CD4-positive, alpha-beta T cell treated with Interleukin-6 at 100 ng/mL for 8 hours (primary cell): ENCODE measurements at places on chromosomes 3 and 15.

DNA sequence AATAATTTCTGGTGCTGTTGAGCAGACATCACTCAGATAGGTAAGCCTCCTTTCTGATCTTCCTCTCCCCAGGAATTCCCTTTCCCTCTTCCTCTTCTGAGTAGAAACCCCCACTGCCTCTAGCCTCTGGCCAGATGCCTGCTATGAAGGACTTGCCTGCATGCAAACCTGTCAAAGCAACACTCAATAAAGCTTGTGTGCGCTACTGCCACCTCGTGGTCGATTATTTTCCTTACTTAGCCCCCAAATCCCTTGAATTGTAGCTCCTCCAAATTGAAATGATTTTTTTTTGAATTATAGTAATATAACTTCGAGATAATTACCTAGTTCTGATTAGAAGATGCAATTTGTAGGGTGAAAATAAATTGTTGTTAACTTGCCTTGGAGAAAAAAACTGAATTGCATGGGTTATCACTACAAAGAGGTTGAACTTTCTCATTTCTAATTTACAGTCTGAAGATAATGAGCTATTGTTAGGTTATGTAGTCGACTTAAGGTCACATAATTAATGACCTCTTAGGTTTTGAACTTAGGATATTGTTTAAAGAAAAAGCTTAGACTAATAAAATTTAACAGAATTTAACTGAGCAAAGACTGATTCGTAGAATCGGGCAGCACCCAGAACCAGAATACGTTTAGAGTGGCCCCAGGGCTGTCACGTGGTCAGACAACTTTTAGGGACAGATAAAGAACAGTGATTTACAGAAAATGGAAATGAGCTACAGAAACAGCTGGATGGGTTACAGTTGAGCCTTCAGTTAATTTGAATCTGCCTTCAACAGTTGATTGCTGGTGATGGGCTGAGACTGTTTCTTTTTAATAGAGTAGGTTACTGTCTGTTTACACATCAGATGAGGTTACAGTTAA lies 269.3 kb downstream of the ARPP21 start:
- no peak for DNase-seq

DNA sequence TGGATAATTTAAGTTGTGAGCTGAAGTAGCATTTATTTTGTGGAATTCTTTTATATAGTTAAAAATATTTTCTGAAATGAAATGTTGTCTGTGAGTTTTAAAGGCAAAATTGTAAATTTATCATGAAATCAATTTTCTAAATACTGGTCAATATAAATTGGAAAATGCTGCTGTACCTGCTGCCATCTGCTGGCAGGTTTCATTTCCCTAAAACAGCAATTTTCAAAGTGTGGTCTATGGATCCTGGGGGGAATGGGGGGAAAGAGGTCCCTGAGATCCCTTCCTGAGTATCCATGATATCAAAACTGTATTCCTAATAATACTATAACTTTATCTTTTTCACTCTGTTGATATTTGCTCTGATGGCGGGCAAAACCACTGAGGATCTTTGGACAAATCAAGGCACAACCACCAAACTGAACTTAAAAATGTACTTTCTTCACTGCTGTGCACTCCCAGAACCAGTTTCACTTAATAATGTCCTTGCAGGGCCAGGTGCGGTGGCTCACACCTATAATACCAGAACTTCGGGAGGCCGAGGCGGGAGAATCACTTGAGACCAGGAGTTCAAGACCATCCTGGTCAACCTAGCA lies 17.2 kb upstream of the CCR4 start:
- DNase-seq: no peak

GRCh38 chr3:83662381-83662960 lies 1296.3 kb upstream of the CADM2 start:
- no peak for DNase-seq

DNA sequence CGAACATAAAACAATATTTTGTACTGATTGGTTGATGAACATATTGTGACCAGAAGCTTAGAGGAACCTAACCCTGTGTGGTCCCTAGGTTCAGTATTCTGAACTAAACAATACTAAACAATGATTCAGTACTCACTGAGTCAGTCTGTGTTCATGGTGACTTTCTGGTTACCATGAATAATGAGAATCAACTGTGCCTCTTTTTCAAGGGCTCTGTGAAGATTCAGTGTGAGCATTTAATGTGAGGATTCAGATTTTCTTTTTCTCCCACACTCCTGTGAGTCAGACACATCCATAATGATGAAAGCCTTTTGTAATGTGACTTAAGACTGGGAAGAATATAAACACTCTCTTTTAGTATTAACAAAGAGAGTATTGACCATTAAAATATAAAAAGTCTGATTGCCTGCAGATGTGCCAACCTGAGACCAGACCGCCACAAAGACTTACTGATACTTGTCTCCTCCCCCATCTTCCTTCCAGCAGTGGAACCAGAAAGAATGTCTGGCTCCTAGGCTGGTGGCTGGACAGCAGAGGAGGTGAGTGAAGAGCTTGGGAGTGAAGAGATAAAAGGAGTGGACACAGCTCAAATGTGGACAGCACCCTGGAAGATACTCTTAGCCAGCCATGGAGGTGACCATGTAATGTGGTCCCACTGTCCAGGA lies 17.6 kb upstream of the ACTL6A start:
- no peak for DNase-seq

GRCh38 chr3:4741106-4741403 lies 238.2 kb upstream of the BHLHE40 start:
- no peak for DNase-seq

DNA sequence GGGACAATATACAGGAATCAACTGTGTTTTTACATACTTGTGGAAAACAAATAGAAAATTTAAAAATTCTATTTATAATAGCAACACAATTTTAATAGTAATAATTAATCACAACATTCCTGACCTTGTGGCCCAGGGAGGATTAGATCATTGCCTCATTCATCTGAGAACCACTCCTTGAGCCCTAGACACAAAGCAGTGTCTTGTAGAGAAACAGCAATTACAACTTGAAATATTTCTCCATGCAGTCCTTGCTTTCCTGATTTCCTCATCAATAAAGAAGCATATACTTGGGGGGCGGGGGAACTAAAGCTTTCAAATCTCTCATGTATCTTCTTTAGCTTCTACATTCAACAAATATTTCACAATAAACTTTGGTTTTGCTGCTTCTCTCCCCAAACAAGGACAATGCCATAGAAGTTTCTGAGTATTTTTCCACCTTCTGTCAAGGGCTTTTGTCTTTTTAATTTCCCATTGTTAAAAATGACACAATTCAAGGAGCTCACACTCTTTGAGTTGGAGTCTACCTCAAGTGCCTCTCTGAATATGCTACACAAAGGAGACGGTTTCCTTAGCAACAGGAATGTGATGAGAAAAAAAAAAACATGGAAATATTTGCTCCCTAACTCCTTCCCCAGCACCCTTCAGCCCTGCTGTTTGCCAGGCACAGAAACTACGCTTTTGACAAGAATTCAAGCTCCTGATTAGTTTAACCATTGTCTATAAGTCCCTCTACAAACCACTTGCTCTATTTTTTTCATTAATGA lies 118.8 kb downstream of the ARPP21 start:
- no peak for DNase-seq

DNA sequence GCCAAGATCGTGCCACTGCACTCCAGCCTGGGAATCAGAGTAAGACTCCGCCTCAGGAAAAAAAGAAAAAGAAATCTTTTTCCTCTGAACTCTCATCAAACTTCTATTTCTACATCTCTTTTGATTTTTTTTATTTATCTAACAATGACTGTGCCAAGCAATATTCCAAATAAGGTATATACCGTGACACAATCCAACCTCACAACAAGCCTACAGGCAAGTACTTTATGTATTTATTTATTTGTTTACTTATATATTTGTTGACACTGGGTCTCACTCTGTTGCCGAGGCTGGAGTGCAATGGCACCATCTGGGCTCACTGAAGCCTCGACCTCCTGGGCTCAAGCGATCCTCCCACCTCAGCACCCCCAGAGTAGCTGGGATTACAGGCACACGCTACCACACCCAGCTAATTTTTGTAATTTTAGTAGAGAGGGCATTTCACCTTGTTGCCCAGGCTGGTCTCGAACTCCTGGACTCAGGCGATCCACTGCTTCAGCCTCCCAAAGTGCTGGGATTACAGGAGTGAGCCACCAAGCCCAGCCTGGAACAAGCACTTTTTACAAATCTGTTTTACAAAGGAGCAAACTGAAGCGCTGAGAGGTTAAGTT lies 94.9 kb upstream of the CHD2 start:
- no peak for DNase-seq

GRCh38 chr3:50264964-50265485 lies 3.9 kb upstream of the SEMA3B start:
- no peak for DNase-seq

GRCh38 chr3:188298585-188298984 lies 144.6 kb downstream of the LPP start:
- no peak for DNase-seq

DNA sequence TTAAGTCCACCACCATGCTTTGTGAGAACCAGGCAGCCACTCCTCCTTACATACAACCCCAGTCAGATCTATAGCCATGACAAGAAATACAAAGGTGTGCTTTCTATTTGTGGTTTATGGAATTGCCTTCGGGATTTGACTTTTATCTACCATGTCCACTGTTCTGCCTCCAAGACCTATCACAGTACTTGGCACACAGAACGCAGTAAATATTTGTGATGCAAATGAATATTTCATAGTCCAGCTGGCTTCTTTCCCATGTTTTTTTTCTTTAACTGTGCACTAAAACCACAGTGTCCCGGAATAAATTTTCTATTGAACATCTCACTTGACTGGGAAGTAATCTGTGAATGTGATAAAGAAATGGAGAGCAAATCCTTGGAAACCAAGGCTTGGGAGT lies 314.7 kb downstream of the RORA start:
- no peak for DNase-seq

- DNase-seq: no peak
Measured at GRCh38 chr3:16380421-16380820, 115.4 kb downstream of the OXNAD1 start.

GRCh38 chr15:54424171-54424570 lies 445.9 kb downstream of the UNC13C start:
- no peak for DNase-seq

DNA sequence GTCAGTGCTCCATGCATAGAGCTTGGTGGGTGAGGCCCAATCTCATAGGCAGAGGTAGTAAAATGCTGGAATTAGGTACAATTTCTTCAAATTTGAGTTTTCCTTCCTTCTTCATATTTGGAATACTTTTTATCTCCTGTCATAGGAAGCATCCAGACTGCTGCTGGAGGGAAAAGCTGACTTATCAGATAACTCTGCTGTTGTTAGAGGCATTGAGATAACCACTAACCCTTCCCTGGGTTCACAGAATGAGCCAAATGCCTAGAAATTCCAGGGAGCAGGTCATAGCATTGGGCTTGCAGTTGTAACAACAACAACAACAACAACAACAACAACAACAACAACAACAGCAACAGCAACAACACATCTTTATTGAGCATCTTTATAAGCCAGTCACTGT lies 332.7 kb downstream of the PDCD6IP start:
- DNase-seq: no peak

GRCh38 chr3:50737193-50737905 lies 62.6 kb downstream of the DOCK3 start:
- no peak for DNase-seq

- DNase-seq: no peak
Measured at GRCh38 chr3:70822669-70823068, 510.2 kb upstream of the MDFIC2 start.

- DNase-seq: no peak
Measured at GRCh38 chr3:81579744-81580143, 181.7 kb downstream of the GBE1 start.

DNA sequence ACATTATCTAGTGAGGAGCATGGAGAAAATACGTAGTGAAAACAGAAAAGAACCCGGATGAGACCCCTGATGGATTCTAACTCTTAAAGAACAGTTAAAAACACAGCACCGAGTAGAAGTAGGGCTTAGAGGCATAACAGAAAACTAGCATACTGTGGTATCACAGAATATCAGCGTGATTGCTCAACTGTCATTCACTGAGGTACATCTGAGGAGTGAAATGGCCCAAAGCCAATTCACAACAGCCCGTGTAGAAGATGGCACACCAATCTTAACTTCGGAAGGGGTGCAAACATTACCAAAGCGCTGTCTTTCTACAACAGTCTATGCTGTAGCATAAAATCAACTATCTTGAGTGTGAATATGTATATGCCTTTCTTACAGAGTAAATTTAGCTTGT lies 1.8 kb downstream of the CLASP2 start:
- DNase-seq: no peak

GRCh38 chr3:72523429-72524151 lies 324.7 kb downstream of the SHQ1 start:
- no peak for DNase-seq

DNA sequence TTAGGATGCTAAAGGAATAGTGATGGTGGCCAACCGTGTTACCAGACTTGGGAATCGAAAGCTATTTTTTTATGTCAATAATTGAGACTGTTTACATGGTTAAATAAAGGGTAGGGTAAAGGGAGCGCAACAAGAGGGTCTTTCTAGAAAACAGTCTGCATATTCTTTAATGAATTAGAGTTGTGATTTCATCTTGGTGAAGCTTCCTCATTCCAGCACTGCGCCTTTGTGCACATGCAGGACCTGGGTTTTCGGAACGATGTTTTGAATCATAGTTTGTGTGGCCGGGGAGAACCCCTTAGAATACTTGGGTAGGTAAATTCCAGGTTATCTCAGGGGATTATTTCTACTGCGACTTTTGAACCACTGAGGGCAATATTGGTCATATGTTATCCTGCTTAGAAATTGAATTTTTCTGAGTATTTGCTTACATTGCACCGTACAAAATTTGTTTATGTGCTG lies 1.3 kb downstream of the PIK3CA start:
- peak; percentile 25 for DNase-seq

GRCh38 chr3:37703626-37704025 lies 158.1 kb upstream of the CTDSPL start:
- no peak for DNase-seq

- DNase-seq: no peak
Measured at GRCh38 chr3:121167374-121168139, 259.6 kb downstream of the STXBP5L start.

GRCh38 chr3:58693940-58694850 lies 27.6 kb upstream of the FAM3D start:
- no peak for DNase-seq

DNA sequence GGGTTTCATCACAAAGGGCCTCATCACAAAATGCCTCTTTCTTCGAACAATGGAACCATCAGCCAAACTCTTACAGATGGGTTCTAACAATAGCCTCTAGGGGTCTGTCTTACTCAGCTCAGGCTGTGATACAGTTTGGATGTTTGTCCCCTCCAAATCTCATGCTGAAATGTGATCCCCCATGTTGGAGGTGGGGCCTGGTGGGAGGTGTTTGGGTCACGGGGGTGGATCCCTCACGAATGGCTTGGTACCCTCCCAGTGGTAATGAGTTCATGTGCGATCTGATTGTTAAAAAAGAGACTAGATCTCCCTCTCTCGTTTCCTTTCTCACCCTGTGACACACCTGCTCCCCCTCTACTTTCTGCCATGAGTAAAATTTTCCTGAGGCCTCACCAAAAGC lies 47.9 kb upstream of the LIPC start:
- DNase-seq: no peak

DNA sequence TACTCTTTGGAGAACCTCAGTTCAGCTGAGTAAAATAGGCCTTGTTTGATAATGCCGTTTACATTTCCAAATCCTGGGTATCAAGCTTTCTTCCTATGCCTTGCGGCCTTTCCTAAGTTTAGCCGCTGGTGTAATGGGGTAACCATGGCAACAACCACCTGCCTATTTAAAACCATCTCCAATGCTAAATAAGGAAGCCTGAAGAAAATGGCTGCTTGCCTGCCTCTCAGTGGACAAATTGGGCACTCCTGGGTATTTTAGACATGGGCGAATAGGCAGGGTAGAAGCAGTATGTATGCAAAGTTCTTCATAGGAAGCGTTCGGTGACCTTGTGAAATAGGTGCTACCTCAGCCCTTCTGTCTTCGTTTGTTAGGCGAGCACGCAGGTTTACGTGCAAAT lies 122.7 kb downstream of the DGKG start:
- no peak for DNase-seq
